Occipital lobe (tissue), 3 donors: ENCODE measurements at places on chromosomes 12 and 14. TPM values are rescaled to one million over a fixed set of nuclear protein-coding genes. Genes with fewer than 3 reads are reported as not detected.
A peak's percentile ranks its signal among the peaks of the same experiment; 100 is the strongest.

The ACOT6 gene
- not detected for total RNA-seq

The CLEC1A gene
- total RNA-seq, result 0.62 TPM

GRCh38 chr12:130184404-130185090, 22.3 kb downstream of the FZD10 start:
- DNase-seq, result no peak

DNA sequence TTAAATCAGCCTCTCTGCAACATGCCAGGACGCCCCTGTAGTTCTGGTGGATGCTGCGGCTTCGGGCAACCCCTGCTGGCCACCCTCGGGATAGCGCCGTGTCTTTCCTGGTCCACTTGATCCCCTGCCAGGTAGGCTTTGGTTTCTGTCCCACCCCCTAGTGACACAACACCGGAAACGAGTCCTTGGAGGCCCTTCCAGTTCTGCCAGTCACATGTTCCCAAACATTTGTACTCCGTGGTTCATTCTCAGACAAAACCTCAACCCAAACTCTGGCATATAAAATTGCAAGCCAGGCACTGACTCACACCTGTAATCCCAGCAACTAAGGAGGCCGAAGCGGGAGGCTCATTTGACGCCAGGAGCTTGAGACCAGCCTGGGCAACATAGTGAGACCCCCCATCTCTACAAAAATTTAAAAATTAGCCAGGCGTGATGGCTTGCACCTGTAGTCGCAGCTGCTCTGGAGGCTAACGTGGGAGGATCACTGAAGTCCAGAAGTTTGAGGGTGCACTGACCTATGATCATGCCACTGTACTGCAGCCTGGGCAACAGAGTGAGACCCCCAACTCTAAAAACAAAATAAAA, 37.0 kb downstream of the RASAL1 start:
- DNase-seq, result peak; percentile 80

GRCh38 chr12:124687174-124687902, 119.9 kb upstream of the NCOR2 start:
- DNase-seq, result no peak

The COX8C gene
- total RNA-seq, result not detected

GRCh38 chr14:70317969-70318634, 41.4 kb downstream of the COX16 start:
- no peak for DNase-seq

The BCL11B gene
- total RNA-seq, result 27.0 TPM

The SERPINA9 gene
- total RNA-seq, result not detected

DNA sequence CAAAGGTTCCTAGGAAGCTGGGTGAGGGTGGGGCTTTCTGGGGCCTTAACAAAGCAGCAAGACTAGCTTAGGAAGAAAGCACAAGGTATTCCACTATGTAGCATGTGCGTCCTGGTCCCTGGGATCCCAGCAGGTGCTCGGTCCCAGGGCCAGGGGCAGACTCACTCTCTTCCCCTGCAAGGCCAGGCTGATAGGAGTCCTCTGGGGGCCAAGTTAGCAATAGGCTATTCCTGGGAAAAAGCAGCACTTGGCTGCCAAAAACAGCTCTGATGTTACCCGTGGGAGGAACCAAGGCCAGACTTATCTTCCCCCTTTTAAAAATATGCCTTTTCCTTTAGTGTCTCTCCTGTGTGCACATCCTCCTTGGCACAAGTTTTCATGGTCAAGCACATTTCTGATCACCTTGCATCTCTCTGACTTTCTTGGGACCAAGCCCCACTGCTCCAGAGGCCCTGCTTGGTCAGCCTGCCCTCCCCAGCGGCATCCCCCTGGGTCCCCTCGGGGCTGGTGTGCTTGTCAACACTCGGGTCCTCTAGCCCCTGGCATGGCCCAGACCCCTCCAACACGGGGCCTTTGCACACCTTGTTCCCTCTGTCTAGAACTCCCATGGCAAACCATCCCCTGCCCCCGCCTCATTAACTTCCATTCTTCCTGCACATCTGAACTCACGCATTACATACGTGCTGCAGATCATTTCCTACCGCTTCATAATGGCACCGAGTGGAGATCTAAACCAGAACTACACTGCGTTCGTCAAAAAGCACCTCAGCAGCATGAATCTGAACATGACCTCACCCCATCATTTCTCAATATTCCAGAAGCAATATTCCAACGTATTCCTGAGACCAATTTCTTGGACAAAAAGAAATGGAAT, 21.9 kb downstream of the CCDC92 start:
- no peak for DNase-seq

GRCh38 chr14:74638066-74638465, 26.0 kb upstream of the LTBP2 start:
- DNase-seq, result no peak

The TMEM229B gene
- 23.9 TPM for total RNA-seq

The CISTR gene
- not detected for total RNA-seq

DNA sequence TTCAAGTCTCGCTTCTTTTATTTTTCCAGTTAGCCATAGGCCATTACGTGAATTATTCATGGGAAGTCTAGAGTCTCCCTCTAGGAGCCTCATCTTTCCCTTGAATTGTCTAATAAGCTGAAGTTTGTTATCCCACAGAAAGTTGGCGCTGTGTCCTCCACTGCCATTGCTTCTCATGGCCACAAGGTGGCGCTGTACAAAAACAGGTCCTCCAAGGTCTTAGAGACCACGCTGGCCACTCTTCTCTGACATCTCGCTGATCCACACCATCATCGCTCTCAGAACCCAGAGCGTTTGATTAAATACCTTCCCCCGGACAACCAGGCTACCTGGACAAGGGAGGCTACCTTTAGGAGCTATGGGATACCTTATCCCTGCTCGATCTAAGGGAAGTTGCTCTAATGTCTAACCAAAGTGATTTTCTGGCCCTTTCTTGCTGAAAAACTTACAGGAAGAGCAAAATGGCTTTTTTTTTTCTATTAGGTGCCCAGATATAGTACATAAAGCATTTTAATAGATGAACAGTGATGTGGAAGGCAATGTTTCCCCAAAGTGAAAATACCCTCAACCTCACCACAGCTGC, 110.0 kb downstream of the CCDC60 start:
- no peak for DNase-seq

The YBX3 gene
- 4.5 TPM for total RNA-seq
